ENCODE measurements at places on chromosomes 16 and 17.

DNA sequence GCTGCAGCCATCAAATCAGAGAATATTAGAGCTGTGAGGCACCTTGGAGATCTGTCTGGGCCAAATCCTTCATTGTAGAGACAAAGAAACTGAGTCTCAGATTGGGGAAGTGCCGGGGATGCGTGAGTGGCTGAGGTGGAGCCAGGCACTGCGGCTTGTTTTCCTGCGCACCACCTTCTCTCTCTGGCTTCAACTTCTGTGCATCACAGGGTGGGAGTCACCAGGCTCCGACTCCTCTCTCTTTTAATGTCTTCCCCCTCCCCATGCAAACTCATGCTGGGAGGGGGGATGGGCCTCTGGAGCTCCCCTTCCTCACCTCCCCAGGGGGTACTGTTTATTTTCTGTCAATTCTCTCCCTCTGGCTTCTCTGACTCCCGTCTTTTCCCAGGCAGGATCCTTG is 8.7 kb upstream of the ETV4 start:
- DNase-seq: no peak

DNA sequence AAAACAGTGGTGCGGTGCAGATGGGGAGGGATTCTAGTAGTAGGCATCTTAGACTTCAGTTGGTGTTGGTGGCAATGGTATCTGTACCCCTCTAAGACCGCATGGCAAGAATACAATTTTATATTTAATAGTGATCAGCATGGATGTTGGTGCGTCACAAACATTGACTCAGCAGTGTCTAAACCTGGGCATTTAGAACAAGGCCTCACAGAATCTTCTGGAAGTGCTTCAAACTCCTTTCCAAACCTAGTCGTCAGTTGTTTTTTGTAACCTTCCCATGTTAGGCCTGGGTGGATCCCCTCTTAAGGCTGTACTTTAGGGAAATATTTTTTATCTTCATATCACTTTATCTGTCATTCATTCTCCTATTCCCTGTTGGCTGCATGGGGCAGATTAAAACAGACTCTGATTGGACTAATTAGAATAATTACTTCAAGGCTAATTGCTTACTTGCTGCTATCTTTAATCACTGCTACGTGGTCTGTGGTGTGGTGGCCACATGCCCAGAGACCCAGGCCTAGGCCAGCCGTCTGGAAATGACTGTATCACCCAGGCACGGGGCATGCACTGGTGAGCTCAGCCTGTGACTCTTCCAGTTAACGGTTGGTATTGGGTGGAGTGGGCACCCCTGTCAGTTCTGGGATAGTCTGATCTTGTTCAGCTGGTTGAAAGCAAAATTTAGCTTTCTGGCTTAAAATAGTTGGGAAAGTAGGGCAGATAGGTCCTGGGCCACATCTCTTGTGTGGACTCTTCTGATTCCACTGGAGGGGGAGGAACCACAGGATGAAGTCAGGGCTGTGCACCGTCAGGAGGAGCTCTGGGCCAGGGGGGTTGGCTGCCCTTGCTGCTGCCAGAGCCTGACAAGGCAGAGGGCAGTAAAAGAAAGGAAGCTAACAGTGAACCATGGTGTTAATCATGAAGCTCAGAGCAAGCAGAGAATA is 4.5 kb downstream of the ALKBH5 start:
- DNase-seq: no peak

DNA sequence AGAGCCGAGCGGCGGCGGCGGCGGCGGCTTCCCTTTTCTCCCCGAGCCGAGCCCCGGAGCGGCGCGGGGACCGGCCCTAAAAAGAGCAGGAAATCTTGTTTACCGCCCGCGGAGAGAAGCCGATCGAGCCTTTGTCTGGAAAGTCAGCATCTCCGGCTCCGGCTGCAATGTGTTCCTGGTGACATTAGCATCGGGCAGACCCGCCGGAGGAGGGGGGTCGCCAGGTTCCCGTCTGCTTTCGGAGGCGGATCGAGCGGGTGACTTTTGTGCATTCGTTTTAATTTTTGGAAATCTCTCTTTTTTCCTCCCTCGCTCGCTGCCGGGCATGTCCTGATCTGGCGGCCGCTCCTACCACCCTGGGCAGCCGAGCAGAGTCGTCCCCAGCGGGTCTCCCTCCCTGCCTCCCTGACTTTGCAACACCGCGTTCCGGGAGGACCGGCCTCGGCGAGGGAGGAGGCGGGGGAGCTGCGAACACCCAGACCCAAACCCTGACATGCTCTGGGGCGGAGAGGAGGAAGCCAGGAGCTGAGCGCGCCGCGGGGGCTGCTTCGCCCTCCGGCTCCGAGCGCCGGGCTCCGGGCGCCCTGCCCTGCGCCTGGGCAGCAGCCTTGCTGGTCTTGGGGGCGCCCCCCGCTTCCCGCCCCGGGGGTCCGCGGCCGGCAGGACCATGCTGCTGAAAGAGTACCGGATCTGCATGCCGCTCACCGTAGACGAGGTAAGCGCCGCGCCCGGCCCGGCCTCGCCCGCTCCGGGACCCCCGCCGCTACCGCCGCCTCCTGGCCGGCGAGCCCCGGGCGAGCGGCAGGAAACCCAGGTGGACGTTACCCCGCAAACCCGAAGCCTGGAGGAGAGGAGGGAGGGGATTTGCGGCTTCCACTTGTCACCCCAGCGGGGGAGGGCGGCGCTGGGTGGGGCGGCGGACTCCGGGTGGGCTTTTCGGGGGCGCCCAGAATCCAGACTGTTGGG is 690 bp downstream of the PITPNC1 start:
- peak; percentile 20 for DNase-seq

- no peak for DNase-seq
These were observed 37.1 kb downstream of the TNFRSF13B start for GRCh38 chr17:16934836-16935235.

GRCh38 chr16:90043526-90043925 is 24.3 kb upstream of the DBNDD1 start:
- DNase-seq: no peak

DNA sequence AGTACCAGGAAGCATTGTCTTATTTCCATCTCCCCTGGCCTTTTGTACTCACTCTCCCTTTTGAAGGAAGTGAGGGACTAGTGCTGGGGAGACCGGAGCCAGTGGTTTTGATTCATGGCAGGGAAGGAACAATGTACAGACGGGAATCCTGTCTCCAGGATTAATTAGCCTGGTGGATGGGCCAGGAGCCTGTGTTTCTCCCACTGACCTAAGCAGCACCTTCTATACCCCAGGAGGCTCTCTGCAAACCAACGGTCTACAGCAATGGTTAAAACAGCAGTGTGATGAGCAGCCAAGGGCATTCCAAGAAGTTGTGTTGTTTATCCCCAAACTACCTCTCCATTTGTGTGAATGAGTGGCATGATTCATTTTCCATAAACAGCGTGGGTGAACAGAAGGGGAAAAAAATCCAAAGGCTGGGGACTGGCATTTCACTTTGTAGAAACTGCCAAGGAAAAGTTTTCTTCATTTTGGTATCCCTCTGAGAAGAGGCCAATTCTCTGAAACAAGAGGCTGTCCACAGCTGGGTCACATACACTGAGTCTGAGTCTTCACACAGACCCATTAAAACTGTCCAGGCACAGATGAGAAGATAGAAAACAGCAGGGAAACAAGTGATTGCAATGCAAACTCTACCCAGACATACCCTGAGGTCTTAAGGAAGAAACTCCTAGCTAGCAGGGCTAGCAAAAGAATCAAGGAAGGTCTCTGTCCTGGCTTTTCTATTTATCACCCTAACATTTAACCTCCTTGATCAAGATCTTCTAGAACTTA is 18.1 kb downstream of the ANKFN1 start:
- DNase-seq: no peak

DNA sequence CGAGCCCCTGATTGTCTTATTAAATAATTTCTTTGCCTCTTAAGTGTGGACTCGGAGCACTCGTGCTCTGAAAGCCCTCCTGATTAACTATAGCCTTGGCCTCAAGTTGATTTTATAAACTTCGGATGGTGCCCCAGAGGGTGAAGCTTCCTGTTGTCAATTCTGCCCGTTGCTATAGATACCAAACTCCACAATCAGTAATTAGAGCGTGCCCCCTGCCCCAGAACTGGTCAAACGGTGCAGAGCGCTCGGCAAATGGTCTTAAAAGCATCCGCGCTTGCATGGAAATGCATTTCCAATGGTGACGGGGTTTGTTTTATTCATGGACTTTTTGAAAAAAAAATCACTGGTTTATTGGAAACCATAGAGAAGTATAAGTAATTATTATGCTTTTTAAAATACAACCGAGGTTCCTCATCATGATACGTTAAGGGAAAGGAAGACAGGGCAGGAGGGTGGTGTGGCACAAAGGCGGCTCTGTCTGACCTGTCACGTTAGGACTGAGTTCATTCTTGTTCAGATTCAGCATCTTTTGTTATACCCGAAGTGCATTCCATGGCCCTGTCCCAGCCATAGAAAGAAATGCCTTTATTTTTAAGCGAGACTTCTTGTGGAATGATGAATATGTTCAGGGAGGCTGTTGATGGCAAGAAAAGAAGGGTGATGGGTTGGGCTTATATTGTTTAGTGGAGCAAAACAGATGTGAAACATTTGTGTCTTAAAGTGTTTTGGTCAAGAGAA is 476.4 kb downstream of the MAF start:
- no peak for DNase-seq

DNA sequence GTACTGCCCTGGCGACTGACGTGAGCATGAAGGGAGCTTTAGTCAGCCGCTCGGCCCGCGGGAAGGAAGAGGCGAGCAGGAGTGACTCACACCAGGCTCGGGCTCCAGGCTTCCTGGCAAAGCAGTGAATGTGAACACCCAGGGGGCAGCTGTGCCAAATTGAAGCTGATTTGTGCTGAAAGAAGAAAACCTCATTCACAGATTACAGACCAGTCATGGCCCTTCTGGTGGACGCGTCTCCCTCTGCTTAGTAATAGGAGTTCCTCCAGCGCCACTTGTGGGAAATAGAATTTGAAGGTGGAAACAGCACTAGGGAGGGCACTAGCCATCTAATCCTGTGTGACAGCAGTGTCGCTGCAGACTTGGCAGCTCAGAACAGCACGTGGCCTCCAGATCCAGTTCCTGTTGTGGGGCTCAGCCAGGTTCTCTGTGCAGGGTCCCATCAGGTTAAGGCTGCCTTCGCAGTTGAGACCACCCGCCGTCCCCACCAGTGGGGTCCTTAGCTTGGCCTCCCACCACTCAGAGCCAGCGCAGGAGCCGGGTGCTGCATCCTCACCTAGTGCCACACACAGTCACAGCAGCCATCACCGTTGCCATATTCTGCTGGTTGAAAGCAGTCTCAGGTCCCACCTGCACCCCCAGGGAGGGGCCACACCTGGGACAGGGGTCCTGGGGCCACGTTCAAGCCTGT is 164.5 kb upstream of the CHMP6 start:
- no peak for DNase-seq

Data from stimulated activated CD8-positive, alpha-beta memory T cell treated with anti-CD3 and anti-CD28 coated beads, Interleukin-7, amount 100 ng/mL, for 1 hour (primary cell).